GM12892 (cell line): ENCODE measurements at places on chromosomes 7 and 10.

- DNase-seq = no peak
Measured at GRCh38 chr7:75650062-75650461, 88.7 kb downstream of the HIP1 start.

DNA sequence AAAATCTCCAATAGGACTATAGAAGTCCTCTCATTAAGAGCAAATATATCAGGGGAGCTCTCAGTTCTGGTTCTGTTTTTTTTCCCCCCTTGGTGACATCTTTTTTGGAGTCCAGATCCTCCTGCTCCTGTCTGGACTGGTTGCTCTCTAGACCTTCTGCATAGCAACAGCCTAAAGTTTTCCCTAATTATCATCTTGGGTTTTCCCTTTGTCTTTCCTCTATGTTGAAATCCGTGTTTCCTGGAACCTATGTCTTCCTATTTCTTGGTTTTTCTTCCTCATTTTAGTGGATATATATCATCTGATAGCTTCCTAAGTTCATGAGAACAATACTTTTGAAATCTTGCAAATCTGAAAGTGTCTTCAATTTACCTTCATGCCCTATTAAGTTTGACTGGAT, 29.7 kb upstream of the MTERF1 start:
- no peak for DNase-seq

- DNase-seq = no peak
Measured at GRCh38 chr7:43117095-43117494, 4.6 kb downstream of the HECW1 start.

DNA sequence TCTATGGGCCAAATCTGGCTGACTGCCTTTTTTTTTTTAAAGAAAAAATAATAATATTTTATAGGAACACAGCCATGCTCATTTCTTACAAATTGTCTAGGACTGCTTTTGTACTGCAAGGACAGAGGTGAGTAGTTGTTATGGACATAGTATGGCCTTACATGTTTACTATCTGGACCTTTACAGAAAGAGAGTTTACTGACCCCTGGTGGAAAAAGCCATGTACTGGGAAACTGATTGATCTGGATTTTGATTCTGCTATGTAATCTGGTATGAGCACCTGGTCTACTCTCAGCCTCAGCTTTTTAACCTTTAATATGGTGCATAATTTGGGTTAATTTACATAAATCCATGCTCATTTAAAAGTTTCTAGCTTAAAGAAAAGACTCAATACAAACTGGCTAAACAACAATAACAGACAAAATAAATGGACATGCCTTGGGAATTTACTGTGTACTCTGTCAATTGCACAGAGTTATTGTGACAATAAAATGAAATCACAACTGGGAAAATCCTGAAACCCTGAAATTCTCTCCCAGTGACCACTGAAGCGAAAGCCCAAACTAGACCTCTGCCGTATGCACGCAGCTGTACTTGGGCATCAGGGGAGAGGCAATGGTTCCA, 260.7 kb downstream of the BMPER start:
- no peak for DNase-seq

DNA sequence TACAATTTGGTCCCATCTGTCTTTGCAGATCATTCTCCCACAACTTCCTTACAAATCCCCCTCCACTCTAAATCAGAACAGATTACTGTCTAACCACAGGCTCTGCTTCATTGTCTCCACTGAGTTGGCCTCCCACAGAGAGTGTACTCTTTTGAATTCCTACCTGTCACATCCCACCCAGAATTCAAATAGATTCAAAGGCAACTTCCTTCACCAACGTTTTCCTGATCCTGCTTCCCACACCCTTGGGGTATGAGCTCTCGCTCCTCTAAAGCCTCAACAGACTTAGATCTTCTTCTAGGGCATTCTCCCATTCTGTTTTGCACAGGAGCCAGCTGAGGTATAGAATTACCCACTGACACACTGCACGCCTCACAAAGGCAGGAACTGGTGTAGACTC, 197.8 kb upstream of the CDCA7L start:
- no peak for DNase-seq

DNA sequence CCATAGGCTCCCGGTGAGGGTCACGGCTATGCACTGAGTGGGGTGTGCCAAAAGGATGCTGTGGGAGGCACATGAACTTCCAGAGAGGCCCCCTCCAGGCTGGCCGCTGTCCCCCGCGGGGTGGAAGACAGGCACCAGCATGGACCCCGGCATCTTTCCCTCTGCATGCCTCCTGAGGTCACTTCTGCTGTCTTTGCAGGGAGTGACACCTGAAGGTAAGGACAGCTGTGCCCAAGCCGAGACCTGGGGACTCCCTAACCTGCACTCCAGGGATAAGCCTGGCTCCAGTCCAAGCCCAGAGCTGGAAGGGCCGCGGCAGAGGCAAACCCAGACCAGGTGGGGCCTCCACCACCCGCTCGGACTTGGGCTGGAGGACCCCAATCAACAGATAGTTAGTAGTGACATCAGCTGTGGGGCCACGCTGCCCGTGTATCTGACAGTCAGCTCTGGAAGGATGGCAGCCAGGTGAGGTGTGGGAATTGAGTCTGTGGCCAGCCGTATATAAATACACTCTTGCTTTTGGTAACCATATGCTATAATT, 340.7 kb upstream of the MKI67 start:
- no peak for DNase-seq

GRCh38 chr7:24843821-24844434, 86.7 kb upstream of the GSDME start:
- no peak for DNase-seq

- no peak for DNase-seq
Measured at GRCh38 chr10:132996603-132997343, 54.4 kb upstream of the CFAP46 start.

- DNase-seq = no peak
Measured at GRCh38 chr10:59805014-59805413, 51.8 kb upstream of the MRLN start.

DNA sequence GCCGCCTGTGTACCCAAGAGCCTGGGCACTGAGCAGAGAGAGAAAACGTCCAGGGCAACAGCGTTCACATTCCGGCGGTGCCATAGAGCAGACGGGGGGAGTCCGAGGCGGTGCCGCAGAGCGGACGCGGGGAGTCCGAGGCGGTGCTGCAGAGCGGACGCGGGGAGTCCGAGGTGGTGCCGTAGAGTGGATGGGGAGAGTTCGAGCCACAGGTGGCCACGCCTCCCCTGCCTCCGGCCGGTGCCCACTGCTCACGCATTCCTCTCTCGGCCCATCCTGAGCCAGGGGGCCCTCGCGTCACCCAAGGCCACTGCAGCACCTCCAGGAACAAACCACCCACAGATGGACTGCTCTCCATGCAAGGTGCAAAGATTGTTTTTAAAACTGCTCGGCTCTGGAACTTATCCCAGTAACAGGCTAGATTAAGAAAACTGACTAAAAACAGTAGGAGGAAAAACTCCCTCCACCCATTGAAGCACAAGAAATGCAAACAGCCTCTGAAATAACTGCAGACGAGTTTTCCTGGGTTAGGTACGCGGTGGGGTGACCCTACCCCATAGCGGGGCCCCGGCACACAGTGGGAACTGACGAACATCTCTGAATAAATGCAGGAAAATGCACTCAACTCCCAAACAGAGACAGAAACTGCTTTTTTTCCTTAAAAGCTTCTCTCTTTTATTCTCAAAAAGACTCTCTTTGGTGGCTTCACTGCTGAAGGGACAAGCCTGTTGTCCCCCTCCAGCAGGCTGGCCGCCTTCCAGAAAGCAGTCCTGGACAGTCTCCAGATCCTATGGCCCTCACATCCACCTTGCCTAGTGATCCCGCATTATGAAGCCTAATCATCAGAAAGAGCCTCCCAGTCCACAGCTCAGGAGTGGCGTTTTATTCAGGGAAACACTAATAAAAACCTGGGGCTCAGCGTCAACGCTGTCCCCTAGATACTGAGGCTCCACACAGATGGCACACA, 55.9 kb downstream of the DIP2C start:
- no peak for DNase-seq

GRCh38 chr10:12050528-12050927, 7.9 kb upstream of the UPF2 start:
- no peak for DNase-seq

DNA sequence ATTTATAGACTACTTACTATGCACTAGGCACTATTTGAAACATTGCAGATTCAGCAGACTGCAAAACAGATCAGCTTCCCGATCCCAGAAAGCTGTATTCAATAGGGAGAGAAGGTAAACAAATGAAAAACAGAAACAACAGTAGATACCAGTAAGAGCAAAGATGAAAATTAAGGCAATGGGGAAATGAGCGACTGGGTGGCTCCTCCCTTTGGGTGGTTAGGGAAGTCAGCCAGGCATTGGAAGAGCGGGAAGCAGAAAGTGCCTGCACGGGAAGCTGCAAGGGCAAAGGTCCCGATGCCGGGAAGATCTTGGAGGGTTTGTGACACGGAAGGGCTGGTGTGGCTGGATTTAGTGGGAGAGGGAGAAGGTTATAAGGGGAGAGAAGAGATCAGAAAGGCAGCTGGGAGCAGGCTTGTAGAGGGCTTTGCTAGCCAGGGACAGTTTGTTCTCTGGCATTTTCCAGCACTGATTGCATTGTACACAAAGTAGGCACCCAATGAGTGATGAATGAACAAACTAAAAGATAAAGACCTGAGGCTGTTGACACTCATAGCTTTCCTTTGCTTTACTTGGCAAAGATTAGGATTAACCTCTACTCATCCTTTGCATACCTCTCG, 67.8 kb downstream of the NAMPT start:
- no peak for DNase-seq

- DNase-seq = no peak
Measured at GRCh38 chr7:24419077-24419476, 135.1 kb downstream of the NPY start.

GRCh38 chr10:47176903-47177868, 122.8 kb upstream of the GDF10 start:
- no peak for DNase-seq

- no peak for DNase-seq
Measured at GRCh38 chr10:21935439-21936023, 68.0 kb downstream of the DNAJC1 start.

- no peak for DNase-seq
Measured at GRCh38 chr10:73589563-73590126, 1.5 kb downstream of the USP54 start.

DNA sequence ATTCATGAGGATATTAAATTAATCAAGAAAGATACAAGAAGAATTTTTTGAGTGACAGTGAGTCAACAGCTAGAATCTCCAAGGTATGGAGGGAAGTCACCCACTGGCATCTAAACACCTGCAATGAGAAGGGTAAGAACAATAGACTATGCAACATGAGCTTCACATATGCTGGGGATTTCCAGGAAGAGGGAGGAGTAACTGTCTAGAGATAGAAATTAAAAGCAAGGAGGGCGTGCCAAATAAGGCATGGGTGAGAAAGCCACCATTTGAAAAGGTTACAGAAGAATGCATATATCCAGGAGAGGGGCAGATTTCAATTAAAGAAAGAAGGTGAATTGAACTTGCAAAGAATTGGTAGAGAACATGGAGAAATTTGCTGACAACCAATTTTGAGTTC, 365.7 kb downstream of the GPR37 start:
- DNase-seq = no peak

GRCh38 chr10:85978566-85979358, 387.8 kb downstream of the GRID1 start:
- no peak for DNase-seq

DNA sequence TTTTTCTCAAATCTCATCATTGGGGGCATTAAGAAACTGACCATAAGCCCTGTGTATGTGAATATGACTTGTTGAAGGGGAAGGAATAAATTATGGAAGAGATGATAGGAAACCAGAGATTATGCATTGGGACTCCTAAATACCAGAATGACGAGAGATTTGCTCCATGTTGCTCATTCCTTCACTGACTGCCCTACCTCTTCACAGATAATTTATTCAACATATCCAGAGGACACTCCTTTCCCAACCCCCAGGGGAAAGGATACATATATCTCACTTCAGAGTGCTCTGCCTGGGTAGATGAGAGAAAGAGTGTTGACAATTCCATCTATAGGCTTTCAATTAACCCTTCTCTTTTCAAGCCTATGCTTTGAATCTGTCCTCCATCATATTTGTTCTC, 145.3 kb upstream of the RHOBTB1 start:
- DNase-seq = no peak

- DNase-seq = no peak
Measured at GRCh38 chr10:57867241-57867640, 400.5 kb downstream of the IPMK start.
